AG04450 (cell line): ENCODE measurements at places on chromosomes 7 and 10. TPM values are rescaled to one million over a fixed set of nuclear protein-coding genes. Genes with fewer than 3 reads are reported as not detected.

GRCh38 chr10:76456197-76456596 lies 1024.8 kb downstream of the LRMDA start:
- DNase-seq = no peak

The PRSS37 gene
- not detected in 2 replicates for polyA plus RNA-seq

The CYP3A7 gene
- 0.17 and 0.36 TPM in 2 replicates for polyA plus RNA-seq

GRCh38 chr10:63156236-63156635 lies 23.1 kb downstream of the NRBF2 start:
- DNase-seq = no peak

GRCh38 chr7:56537952-56538351 lies 421.7 kb upstream of the NUPR2 start:
- DNase-seq = no peak

- no peak for DNase-seq
Observed at GRCh38 chr10:100985336-100985735, 2.0 kb downstream of the MRPL43 start.

DNA sequence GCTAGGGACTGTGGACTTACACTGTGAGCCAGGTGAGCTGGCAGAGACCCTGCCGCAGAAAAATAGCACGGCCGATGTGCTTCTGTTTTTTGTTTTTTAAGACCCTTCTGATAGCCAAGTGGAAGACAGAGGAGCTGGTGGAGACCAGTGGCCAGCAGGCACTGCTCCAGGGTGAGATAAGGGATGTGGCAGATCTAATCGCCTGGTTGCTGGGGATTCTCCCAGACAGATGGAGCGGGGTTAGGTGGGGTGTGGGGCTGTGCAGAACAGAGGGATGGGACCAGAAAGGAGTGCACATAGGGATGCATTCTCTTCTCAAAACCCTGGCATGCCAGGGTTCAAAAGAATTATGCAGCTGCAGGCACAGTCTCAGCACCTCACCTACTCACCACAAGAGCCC lies 82.2 kb downstream of the VOPP1 start:
- no peak for DNase-seq
